Calu3 (cell line): ENCODE measurements at places on chromosomes 13 and 19. TPM values are rescaled to one million over a fixed set of nuclear protein-coding genes. Genes with fewer than 3 reads are reported as not detected.
A peak's percentile ranks its signal among the peaks of the same experiment; 100 is the strongest.

DNA sequence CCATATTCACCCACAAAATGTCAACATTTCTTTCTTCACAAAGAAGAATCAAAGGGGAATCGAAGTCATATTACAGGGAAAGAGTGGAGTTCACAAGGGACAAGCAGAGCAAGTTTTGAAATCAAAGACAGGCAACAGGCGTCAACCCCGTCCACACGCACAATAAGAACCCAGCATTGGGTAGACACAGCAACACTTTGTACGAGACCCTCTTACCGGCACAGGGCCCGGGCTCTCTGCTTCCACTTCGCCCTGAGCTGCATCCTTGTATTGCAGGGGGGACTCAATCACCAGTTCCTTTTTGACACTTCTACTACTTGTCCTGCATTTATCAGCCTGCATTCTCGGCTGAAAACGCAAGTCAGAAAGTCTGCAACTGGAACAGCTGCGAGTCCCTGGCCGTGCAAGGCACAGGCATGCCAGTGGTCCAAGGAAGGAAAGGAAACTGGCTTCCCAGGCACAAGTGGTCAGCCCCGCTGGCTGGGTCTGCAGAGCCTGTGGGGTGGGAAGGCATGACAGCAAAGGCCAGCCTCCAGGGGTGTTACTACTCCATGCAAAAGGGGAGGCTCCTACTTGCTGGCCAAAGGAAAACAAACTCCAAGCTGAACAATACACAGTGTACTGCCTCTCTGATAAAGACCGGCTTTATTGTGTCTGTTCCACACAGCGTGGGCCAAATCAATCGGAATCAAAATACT is at the start of gene DOCK9:
TSS of gene DOCK9 (minus strand) at position 497 of the 698 bp plus-strand sequence. CDS start at position 342, 155 bp downstream.
- H3K36me3 ChIP-seq = peaks cover 5% of the 10 kb centered on the region
- peak within 1 kb of the TSS; percentile 68 for H3K4me3 ChIP-seq
- H3K27ac ChIP-seq = peak within 1 kb of the TSS; percentile 44
- no peaks in the 10 kb centered on the region for H3K27me3 ChIP-seq
- DNase-seq = peak; percentile 22
- peaks cover 14% of the 10 kb centered on the region for H3K4me1 ChIP-seq

- no peak for DNase-seq
- no peak overlapping the region for H3K4me3 ChIP-seq
- no peaks in the 10 kb centered on the region for H3K27me3 ChIP-seq
- no peaks in the 10 kb centered on the region for H3K4me1 ChIP-seq
- H3K36me3 ChIP-seq = peaks cover 38% of the 10 kb centered on the region
Measured at GRCh38 chr19:7456964-7457541, 31.8 kb downstream of the PEX11G start.

GRCh38 chr13:21066946-21067345 is 5.6 kb upstream of the LATS2 start:
- DNase-seq = no peak
- no peak overlapping the region for H3K4me3 ChIP-seq
- peaks cover 8% of the 10 kb centered on the region for H3K36me3 ChIP-seq
- no peak overlapping the region for H3K27ac ChIP-seq

GRCh38 chr19:23867895-23868294 is 46.8 kb upstream of the ZNF726 start:
- no peaks in the 10 kb centered on the region for H3K4me1 ChIP-seq
- no peak for DNase-seq
- H3K27ac ChIP-seq = no peak overlapping the region
- H3K4me3 ChIP-seq = no peak overlapping the region
- H3K27me3 ChIP-seq = no peaks in the 10 kb centered on the region

DNA sequence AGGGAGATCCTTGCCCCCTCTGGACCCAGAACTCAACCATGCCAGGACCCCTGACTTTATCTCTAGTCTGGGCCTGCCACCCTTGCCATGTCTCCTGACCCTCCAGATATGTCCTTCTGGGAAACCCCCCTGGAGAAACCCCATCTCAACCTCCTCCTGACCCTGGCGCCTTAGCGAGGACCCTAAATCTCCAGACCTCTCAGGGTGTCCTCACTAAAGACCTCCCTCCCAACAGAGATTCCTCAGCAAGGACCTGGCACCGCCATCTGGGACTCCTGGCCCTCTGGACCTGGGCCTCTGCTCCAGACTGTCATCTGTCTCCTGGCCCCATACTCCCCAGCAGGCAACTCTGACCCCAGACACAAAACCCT is 1.3 kb downstream of the KCNK6 start:
- peaks cover 15% of the 10 kb centered on the region for H3K4me1 ChIP-seq
- H3K4me3 ChIP-seq = peak overlapping the region; percentile 76
- DNase-seq = no peak

DNA sequence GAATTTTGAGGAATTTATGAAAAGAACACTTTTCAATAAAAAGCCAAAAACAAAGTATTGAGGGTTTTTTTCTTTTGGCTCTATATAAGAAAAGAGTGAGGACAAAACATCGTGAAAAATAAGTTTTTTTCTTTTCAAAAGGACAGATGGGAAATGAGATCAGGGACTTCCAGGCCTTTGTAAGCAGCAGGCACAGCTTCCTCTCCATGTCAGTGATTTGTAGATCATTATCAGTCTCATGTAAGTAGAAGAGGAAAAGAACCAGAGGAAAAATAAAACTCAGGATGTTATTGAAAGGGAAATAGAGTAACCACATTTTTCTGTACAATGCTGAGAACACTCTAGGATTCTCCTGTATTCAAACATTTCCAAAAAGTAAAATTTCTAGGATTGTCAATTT is 29.9 kb downstream of the DOCK9 start:
- no peak for DNase-seq
- H3K4me1 ChIP-seq = no peaks in the 10 kb centered on the region
- no peaks in the 10 kb centered on the region for H3K27me3 ChIP-seq
- H3K4me3 ChIP-seq = no peak overlapping the region

DNA sequence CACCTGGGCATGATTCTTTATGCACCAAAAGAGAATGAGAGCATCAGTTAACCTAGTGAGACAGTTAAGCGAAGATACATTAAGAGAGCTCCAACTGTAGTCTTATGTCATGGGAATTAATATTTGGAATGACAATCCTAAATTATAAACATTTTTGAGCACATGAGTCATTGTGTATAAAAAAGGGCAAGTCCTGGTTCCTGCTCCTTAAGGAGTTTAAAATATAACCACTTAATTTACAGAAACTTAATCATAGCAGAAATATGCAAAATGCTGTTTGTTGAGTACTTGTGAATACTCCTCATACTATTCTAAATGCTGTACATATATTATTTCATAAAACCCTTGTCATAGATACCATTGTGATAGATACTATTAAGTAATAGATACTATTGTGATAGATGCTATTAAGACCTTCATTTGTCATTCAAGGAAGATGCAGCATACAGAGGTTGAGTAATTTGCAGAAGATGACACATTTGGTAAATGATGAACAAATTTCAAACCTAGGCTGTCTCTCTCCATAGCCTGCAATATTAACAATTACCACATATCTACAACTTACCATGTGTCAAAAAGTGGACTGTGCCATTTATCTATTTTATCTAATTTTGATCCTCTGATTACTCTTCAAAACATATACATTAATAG is 301.0 kb downstream of the TBC1D4 start:
- peaks cover 20% of the 10 kb centered on the region for H3K4me1 ChIP-seq
- no peak overlapping the region for H3K27ac ChIP-seq
- no peak overlapping the region for H3K4me3 ChIP-seq
- no peaks in the 10 kb centered on the region for H3K27me3 ChIP-seq
- no peaks in the 10 kb centered on the region for H3K36me3 ChIP-seq
- DNase-seq = no peak

DNA sequence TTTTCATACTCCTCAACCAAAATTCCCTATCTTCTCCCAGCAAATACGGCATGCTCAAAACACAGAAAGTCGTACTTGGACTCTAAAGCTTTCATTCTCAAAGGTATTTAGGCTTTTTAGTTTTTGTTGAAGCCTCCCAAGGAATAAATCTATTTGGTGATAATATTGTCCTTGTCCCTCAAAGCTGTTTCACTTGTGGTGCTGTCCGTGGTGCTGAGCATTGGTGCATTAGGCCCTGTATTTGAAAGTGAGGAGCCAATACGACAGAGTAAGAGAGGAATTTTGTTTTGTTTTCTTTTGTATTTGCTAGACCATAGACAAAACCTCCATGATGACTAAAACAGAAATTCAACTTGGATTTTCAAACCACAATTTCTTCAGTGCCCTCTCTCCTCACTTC is 3.2 kb upstream of the LGALS13 start:
- no peaks in the 10 kb centered on the region for H3K36me3 ChIP-seq
- no peak overlapping the region for H3K4me3 ChIP-seq
- no peaks in the 10 kb centered on the region for H3K4me1 ChIP-seq
- peak; percentile 36 for DNase-seq
- H3K27ac ChIP-seq = no peak overlapping the region

DNA sequence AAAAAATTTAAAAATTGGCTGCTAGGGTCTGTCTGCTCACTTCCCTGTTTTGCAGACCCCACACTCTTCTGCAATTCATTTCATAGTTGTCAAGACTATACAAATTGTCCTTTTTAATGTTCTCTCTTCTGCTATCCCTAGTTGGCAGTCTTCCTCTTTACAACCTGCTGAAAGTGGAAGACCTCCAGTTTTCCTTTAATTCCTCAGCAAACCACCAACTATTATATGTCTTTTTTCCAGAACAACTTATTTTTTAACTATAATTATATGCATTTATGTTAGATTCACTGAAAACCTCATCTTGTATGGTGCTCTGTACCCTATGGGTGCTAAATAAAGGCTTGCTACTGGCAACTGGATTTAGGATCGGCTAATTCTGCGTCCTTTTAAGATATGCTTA is 1.1 kb upstream of the PHF11 start:
- H3K27me3 ChIP-seq = no peaks in the 10 kb centered on the region
- peaks cover 12% of the 10 kb centered on the region for H3K4me1 ChIP-seq
- DNase-seq = no peak
- H3K4me3 ChIP-seq = peak overlapping the region; percentile 76
- peaks cover 9% of the 10 kb centered on the region for H3K36me3 ChIP-seq

GRCh38 chr13:24267801-24268200 is 41.6 kb upstream of the C1QTNF9 start:
- H3K4me3 ChIP-seq = no peak overlapping the region
- peaks cover 10% of the 10 kb centered on the region for H3K36me3 ChIP-seq
- no peaks in the 10 kb centered on the region for H3K27me3 ChIP-seq
- H3K27ac ChIP-seq = no peak overlapping the region

- H3K4me3 ChIP-seq = no peak overlapping the region
- no peaks in the 10 kb centered on the region for H3K36me3 ChIP-seq
- no peaks in the 10 kb centered on the region for H3K4me1 ChIP-seq
Measured at GRCh38 chr13:81677857-81678256, 1336.9 kb upstream of the SPRY2 start.

DNA sequence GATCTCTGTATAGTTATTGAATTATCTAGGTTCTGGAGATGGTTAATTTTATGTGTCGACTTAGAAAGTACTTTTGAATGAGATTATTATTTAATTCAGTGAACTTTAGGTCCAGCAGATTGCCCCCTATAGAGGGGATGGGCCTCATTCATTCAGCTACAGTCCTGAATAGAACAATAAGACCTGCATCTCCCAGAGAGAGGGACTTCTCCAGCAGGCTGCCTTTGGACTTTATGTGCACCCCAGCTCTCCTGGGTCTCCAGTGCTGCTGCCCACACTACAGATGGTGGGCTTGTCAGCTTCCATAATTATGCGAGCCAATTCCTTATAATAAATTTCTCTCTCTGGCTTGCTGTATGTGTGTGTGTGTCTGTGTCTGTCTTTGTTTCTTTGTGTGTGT is 39.3 kb upstream of the KL start:
- no peak for DNase-seq
- H3K27me3 ChIP-seq = peaks cover 14% of the 10 kb centered on the region
- H3K4me1 ChIP-seq = no peaks in the 10 kb centered on the region
- H3K36me3 ChIP-seq = no peaks in the 10 kb centered on the region
- H3K27ac ChIP-seq = no peak overlapping the region

DNA sequence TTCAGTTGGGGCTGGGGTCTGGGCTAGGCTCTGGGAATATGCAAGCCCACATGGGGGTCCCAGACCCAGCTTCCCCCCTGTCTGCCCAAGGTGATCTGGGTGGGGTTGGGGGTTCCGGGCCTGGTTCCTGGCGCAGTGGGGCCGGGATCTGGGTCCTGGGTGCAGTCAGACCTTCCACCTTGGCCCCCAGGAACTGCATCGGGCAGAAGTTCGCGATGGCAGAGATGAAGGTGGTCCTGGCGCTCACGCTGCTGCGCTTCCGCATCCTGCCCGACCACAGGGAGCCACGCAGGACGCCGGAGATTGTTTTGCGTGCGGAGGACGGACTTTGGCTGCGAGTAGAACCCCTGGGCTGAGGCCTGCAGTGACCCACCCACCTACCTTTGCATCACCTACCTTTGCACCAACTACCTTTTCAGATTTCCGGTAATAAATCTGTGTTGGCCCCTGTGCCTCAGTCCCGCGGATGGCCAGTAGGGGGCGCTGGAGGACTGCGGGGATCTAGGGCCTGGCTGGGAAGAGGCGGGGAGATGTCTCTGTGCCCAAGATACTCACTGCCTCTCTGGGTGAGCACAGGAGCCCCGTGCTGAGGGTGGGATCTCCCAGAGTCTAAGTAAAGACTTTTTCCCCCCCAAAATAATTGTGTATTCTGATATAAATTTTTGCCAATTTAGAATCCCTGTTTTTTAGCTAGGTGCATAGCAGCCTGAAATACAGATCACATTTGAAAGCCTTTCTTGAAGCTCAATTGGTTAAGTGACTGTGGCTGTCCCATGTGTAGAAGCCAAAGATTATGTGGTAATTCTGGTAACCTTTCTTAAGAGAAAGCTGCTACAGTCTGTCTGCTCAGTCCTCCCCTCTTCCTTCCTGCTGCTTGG is 11.5 kb upstream of the CYP4F3 start:
- no peaks in the 10 kb centered on the region for H3K36me3 ChIP-seq
- H3K27ac ChIP-seq = no peak overlapping the region
- no peaks in the 10 kb centered on the region for H3K27me3 ChIP-seq
- H3K4me3 ChIP-seq = no peak overlapping the region
- peak; percentile 87 for DNase-seq

DNA sequence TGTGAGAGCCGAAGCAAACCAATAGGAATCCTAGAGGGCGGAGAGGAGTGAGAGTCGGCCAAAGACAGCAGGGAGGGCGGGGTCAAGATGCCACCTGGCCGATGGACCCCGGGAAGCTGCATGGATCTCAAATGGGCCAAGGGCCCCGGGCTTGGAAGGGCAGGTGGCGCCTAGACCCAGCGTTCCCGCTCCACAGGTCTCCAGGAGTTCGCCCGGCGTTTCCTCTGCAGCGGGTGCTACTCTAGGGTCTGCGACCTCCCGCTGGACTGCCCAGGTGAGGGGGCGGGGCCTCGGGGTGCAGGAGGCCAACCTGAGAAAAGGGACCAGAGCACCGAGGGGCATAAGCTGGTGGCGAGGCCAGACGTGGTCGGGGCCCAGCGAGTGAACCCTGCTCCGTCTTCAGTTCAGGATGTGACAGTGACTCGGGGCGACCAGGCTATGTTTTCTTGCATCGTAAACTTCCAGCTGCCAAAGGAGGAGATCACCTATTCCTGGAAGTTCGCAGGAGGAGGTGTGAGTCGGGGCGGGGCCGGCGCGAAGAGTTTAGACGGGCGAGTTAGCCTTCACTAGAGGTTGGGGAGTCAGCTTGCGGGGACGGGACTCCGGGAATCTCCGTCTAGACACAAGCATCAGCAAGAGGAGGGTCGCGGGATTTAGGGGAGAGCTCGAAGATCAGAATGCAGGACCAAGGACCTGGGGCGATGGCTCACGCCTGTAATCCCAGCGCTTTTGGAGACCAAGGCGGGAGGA is 9.9 kb downstream of the SPACA6 start:
- no peaks in the 10 kb centered on the region for H3K27me3 ChIP-seq
- H3K4me3 ChIP-seq = peak overlapping the region; percentile 80
- peak overlapping the region; percentile 77 for H3K27ac ChIP-seq
- peaks cover 70% of the 10 kb centered on the region for H3K36me3 ChIP-seq

SHC2 gene
- total RNA-seq = 8.3 and 8.4 TPM in 2 replicates

KLF12 gene
- 3.0 and 3.9 TPM in 2 replicates for total RNA-seq

SERPINE3 gene
- total RNA-seq = not detected in 2 replicates

MAP1S gene
- 57.1 and 59.5 TPM in 2 replicates for total RNA-seq

METTL21C gene
- not detected in 2 replicates for total RNA-seq
